Fibroblast of skin of abdomen (primary cell): ENCODE measurements at places on chromosomes 1 and 21.

- peak; percentile 39 for DNase-seq
Observed at GRCh38 chr1:52348704-52349300, 17.2 kb downstream of the CC2D1B start.

- DNase-seq: no peak
Observed at GRCh38 chr1:94955767-94956632, 29.1 kb upstream of the CNN3 start.

DNA sequence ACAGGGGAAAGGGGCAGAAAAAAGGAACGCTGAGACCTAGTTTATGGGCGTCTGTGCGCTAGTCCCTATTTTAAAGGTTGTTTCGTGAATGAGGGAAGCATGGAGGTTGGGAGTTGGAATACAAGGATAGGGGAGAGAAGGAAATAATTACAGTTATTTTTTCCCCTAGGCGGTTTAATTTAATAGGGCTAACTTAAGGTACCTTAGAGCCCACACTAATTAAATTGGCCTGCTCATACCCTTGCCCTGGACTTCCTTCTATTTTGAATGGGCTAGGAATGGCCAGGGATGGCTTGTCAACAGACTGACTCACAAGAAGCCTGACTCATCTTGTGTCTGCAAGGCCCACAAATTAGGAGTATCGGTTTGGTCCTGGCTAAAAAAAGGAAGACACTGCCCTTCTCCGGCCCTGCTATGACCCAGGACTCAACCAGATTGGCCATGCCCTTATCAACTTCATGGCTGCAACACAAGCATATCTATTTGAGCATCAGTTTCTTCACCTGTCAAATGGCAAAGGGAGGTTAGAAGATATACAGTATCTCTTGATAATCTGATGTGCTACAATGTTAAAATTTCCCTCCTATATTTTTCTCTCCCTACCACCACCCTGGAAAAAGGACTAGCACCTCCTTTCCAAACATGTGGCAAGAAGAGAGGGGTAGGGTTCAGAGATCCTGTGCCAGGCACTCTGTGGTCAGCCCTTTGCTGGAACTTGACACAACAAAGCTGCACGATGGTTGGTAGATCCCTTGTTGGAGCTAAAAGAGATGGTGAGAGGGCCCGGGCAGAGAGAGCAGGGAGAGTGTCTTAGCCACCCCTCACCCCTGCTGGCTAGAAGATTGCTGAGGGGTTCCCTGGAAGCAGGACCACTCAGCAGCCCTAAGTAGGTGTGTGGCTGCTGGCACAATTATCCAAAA lies 2.2 kb upstream of the SSBP3 start:
- DNase-seq: peak; percentile 84

DNA sequence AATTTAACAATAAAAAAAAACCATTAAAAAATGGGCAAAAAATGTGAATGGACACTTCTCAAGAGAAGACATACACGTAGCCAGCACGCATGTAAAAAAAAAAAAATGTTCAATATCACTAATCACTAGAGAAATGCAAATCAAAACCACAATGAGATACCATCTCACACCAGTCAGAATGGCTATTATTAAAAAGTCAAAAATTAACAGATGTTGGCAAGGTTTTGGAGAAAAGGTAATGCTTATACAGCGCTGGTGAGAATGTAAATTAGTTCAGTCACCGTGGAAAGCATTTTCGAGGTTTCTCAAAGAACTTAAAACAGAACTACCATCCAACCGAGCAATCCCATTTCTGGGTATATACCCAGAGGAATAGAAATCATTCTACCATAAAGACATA lies 1091.5 kb upstream of the B3GALT2 start:
- DNase-seq: no peak

DNA sequence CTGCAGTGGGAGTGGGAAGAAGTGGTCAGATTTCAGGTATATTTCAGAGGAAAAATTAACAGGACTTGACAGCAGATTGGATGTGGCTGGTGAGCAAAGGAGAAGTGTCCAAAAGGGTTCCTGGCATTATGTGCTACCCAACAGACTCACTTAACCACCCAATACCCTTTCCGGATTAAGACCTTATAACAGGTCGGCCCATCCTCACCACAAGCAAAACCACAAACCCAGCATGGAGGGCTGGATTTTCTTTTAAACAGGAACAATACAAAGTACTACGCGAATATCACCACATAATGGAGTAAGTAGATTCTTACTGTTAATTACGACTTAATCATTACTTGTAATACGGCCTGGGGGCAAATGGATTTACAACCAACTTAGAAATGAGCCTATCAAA lies 59.2 kb downstream of the WDR64 start:
- no peak for DNase-seq

- DNase-seq: peak; percentile 50
Observed at GRCh38 chr1:162678439-162678838, 46.2 kb downstream of the DDR2 start.

DNA sequence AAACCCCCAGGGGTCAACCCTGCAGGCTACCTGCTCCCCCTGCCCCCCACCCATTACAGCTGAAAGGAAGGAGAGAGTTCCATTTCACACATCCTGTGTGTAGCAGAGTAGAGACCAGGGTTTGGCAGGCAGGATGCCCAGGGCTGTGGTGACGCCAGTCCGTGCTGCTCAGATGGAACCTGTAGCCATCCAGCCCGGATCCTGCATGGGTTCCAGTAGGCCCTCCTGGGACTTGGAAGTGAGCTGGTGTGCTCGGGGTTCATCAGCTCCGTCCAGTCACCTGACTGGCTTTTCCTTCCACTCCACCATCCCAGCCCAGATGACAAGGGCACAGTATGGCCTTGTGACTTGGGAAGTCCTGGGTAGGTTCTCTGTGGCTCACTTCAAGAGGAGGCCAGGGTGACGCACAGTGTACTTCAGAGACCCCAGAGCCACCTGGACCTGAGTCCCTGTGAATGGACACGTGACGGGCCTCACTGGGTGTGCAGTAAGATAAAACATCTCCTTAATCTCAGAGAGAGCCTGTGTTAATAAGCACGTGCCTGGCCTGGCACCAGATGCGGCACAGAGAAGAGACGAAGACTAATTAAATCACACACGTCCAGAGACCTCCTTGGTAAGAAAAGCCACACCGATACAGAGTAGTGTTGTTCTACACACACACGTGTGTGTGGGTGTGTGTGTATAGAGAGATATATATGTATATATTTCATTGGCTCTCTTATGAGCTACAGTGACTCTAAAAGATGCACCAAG lies 16.0 kb downstream of the ITPKB start:
- no peak for DNase-seq

DNA sequence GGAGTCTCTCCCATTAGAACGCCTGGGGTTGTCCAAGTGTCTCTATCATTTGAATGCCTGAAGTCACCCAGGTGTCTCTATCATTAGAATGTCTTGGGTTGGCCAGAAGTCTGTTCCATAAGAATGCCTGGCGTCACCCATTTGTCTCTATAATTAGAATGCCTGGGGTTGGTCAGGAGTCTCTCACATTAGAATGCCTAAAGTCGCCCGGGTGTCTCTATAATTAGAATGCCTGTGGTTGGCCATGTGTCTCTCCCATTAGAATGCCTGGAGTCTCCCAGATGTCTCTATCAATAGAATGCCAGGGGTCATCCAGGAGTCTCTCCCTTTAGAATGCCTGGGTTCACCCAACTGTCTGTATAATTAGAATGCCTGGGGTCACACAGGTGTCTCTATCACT lies 54.5 kb downstream of the RNF187 start:
- no peak for DNase-seq

- peak; percentile 56 for DNase-seq
Observed at GRCh38 chr1:163410073-163410999, 88.6 kb downstream of the NUF2 start.

- peak; percentile 92 for DNase-seq
Observed at GRCh38 chr21:27649323-27649722, 682.4 kb upstream of the ADAMTS5 start.

GRCh38 chr1:12180315-12180714 lies 13.5 kb downstream of the TNFRSF1B start:
- DNase-seq: no peak

DNA sequence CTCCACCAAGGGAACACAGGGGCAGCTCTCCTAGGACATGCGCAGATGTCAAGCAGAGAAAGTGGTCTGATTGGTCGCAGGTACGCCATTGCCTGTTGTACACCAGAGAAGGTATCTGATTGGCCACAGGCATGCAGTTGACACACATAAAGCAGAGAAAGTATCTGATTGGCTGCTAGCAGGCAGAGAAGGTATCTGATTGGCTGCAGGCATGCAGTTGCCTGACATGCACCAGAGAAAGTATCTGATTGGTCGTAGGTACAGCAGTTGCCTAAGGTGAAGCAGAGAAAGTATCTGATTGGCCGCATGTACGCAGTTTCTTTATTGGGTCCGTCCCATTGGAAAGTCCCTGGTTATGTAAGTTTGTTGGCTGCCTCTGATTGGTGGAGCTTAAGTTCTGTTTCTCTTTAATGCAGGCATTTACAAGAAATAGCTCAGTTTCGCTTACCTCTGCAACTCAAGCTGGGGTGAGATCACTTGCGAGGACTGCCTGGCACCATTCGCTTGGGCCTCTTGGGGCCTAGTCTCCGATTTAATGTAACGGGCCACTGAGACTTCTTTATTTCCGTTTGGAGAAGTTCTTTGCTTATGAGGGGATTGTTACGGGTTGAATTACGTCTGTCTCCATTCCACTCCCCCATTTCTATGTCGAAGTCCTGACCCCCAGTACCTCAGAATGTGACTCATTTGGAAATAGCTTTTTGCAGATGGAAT lies 74.2 kb downstream of the SIK1 start:
- DNase-seq: peak; percentile 29

- DNase-seq: peak; percentile 94
Observed at GRCh38 chr21:46634966-46635323, 529 bp upstream of the PRMT2 start.

GRCh38 chr1:12615865-12616708 lies 1.9 kb downstream of the DHRS3 start:
- DNase-seq: no peak

DNA sequence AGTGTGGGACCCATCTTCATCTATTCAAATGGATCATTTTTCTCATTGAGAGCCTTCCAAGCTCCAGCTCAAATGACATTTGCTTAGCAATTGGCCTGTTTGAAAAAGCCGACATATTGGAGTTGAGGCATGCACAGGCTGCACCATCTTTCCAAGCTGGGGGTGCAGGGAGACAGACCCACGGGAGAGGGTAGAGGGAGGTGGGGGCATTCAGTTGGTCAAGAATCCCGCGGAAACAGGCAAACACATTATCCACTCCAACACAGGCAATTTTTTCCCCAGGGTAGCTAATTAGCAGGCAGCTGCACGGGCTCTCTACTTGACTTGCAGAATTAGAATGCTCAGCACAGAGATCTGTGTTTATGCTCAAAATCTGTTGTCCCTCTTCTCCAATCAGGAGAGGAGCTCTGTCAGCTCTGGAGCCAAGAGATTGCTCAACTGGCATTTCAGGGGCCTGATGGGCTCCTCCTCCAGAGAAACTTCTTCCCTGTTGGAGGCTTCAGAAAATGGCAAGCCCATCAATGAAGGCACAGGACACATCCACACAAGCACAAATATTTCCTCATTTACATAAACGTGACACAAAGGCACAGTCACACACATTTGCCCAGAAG lies 267.8 kb downstream of the FOXD2 start:
- DNase-seq: no peak

DNA sequence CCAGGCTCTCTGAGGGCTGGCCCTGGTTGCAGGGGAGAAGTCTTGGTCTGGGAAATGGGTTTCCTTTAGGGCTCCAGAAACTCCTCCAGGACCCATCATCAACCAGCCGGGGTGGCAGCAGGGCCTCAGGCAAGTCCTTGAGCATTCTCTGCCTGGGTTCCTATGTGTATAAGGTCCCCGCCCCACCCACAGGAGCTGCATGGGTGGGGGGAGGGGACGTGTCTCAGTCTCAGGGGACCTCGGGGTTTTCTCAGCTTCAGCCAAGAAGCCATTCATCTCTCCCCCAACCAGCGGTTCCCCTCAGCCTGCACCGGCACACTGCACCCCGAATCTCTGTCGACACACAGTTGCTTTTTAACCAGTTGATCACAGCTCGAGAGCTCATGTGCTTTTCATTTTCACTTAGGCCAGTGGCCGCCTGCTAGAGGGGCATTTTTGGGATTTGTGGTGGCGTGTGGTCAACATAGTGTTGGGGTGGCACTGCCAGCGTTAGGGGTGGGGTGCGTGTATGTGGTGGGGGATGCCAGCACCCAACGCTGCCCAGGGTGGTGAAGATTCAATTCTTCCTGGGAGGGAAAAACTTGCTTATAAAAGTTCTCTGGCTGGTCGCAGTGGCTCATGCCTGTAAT lies 6.5 kb downstream of the RUNX3 start:
- DNase-seq: no peak

GRCh38 chr1:234605399-234605982 lies 4.5 kb downstream of the IRF2BP2 start:
- DNase-seq: no peak

DNA sequence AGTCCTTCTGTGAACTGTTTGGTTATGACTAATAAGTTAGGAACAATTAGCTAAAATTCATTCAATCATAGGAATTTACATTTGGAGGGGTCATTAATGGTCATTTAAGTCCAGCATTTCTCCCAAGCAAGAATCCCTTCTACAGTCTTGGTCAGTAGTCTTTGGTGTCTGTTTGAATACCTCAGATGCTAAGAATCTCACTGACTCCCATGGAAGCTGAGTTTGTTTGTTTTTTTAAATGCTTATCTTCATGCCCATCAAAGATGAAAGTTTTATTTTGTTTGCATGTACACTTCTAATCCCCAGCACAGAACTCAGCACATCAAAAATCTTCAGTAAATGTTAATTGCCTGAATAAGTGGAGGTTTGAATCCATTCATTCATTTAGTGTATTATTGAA lies 41.3 kb upstream of the SLC44A3 start:
- no peak for DNase-seq

DNA sequence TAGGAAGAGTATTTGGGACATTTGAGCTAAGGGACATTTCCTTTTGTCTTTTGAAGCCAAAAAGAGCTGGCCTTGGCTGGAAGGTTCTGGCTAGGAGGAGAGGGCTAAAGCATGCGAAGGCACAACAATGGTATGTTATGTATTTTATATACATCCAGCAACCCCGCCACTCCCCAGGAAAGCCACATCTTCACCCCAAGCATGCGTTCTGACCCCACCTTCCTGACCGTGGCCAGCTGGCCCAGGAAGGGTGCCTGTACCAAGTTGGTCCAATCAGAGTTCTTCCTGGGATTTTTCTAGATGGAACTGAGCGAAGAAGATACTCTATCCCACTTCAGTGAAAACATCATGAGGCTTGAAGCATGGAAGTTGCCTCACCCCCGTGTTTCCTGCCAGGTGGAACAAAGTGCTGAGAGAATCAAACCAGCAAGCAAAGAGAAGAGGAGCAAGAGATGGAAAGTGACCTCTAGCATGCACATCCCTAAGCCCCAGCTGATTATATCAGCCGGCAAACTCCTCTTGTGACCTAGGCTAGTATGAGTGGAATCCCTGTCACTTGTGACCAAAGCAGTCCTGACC lies 82.7 kb downstream of the BCAR3 start:
- DNase-seq: no peak
